ENCODE measurements at places on chromosomes 4 and X. TPM values are rescaled to one million over a fixed set of nuclear protein-coding genes. Genes with fewer than 3 reads are reported as not detected.

The PCDH11X gene
- 0.05 TPM for total RNA-seq

The DRD5 gene
- not detected for total RNA-seq

The ADGRA3 gene
- total RNA-seq = 34.8 TPM

GRCh38 chr4:186839122-186840037 is 115.7 kb upstream of the FAT1 start:
- H3K4me1 ChIP-seq = no peaks in the 10 kb centered on the region
- H3K4me3 ChIP-seq = no peak overlapping the region

DNA sequence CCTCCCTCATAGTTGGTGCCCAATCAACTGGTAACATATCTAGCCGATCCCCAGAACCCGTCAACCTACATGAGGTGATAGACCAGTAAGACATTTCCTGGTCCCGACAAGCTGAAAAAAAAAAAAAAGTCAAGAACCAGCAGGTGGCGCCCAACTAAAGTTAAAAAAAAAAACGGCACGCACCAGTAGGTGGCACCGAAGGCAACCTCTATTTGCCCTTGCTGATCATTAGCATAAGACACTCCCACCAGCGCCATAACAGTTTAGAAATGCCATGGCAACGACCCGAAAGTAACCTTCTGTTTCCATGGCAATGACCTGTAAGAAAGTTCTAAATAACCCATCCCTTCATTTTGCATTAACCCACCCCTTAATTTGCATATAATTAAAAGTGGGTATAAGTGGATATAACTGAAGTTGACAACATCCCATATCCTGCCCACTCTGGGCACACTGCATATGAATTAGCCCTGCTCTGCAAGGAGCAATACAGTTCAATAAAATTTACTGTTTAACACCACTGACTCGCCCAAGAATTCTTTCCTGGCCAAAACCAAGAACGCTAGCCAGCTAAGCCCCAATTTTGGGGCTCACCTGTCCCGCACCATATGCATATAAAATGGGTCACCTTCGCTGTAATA is 83.9 kb upstream of the SPANXB1 start:
- no peak for DNase-seq
- H3K27me3 ChIP-seq = no peaks in the 10 kb centered on the region
- no peaks in the 10 kb centered on the region for H3K4me1 ChIP-seq

DNA sequence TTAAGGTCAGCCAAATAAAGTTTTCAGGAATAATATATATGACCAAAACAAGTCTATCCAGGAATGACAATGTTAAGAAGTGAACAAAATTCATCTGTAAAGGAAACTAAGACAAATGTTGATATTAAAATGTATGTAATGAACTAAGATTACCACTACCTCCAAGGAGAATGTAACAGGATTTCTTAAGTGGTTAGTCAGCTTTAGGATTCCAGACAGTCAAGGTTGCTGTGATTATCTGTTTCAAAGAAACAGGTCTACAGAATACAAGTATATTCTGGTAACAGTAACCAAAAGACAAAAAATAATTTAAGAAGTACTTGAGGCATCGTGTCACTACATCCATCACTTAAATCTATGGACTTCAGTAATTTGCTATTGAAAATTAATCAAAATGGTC is 172.8 kb downstream of the SCFD2 start:
- H3K4me3 ChIP-seq = no peak overlapping the region
- no peaks in the 10 kb centered on the region for H3K36me3 ChIP-seq
- H3K27me3 ChIP-seq = no peaks in the 10 kb centered on the region
- no peak for DNase-seq
- no peak overlapping the region for H3K27ac ChIP-seq

GRCh38 chr4:121217351-121217750 is 53.2 kb upstream of the TNIP3 start:
- H3K27me3 ChIP-seq = no peaks in the 10 kb centered on the region
- H3K4me3 ChIP-seq = no peak overlapping the region
- DNase-seq = no peak
- H3K27ac ChIP-seq = no peak overlapping the region
- no peaks in the 10 kb centered on the region for H3K36me3 ChIP-seq

- H3K4me3 ChIP-seq = no peak overlapping the region
- peaks cover 4% of the 10 kb centered on the region for H3K4me1 ChIP-seq
- peak overlapping the region; percentile 80 for H3K27ac ChIP-seq
- no peaks in the 10 kb centered on the region for H3K27me3 ChIP-seq
Observed at GRCh38 chrX:40644176-40644575, 3.2 kb downstream of the CXorf38 start.

GRCh38 chr4:53962516-53963225 is 101.7 kb downstream of the CHIC2 start:
- no peaks in the 10 kb centered on the region for H3K27me3 ChIP-seq
- no peak overlapping the region for H3K27ac ChIP-seq
- H3K4me1 ChIP-seq = no peaks in the 10 kb centered on the region
- no peak for DNase-seq
- no peak overlapping the region for H3K4me3 ChIP-seq

- no peaks in the 10 kb centered on the region for H3K27me3 ChIP-seq
- H3K27ac ChIP-seq = no peak overlapping the region
- no peaks in the 10 kb centered on the region for H3K36me3 ChIP-seq
Observed at GRCh38 chr4:89008166-89008565, 48.8 kb downstream of the FAM13A start.

DNA sequence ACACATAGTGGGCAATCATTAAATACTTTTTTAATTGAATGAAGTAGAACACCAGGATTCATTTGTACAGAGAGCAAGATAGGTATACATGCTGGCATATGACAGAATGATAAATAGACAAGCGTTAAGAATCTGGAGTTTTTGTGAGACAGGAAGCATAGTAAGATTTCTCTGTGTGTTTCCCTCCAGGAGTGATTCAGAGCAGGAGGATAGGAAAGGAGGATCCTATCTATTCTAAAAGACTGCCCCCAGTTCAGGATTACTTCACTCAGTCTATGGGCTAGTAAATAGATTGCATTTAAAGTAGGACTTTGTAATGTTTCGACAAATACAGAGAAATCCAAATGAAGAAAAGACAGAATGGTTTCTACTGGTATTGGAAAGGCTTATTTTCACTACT is 423.7 kb downstream of the PDGFC start:
- no peaks in the 10 kb centered on the region for H3K4me1 ChIP-seq
- no peaks in the 10 kb centered on the region for H3K36me3 ChIP-seq
- no peak overlapping the region for H3K4me3 ChIP-seq
- no peak for DNase-seq
- no peak overlapping the region for H3K27ac ChIP-seq
- H3K27me3 ChIP-seq = no peaks in the 10 kb centered on the region

DNA sequence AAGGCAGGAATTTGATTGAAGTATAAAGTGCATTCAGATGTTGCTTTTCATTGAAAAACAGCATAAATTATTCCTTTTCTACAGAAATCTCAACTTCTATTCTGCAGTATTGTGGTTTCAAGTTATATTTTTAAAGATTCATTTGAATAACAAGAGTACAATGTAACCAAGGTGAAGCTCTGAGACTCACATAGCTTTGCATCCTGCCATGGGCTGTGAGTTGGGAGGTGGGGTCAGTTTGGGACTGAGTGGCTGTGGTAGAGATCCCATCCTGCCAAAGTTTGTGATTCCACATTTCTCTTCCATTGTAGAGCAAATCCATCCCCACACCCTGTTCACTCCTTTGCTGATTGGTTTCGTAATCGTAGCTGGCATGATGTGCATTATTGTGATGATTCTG is 69.2 kb downstream of the KIT start:
- no peak for DNase-seq
- no peaks in the 10 kb centered on the region for H3K4me1 ChIP-seq
- no peak overlapping the region for H3K27ac ChIP-seq
- H3K27me3 ChIP-seq = no peaks in the 10 kb centered on the region
- no peak overlapping the region for H3K4me3 ChIP-seq
